ENCODE measurements at places on chromosomes 7 and 10.

GRCh38 chr7:132420527-132420926 is 155.7 kb downstream of the PLXNA4 start:
- no peak for DNase-seq

- DNase-seq = peak; percentile 77
Measured at GRCh38 chr10:48523212-48523819, 81.6 kb downstream of the ARHGAP22 start.

DNA sequence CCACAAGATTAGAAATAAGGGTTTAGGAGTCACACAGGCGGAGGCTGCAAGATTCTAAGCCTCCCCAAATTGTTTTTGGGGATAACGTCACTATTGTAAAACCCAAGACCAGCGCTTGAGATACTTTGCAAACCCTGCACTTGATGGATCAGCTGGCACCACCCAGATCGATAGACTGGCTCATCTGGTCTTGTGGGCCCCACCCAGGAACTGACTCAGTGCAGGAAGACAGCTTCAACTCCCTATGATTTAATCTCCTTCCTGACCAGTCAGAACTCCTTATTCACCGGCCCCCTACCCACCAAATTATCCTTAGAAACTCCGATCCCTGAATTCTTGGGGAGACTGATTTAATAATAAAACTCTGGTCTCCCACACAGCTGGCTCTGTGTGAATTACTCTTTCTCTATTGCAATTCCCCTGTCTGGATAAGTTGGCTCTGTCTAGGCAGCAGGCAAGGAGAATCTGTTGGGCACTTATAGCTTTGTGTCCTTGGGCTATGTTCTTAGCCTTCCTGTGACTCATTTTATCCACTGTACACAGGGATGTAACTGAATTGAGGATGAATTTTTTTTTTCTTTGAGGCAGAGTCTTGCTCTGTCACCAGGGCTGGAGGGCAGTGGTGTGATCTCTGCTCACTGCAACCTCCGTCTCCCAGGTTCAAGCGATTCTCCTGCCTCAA is 64.4 kb upstream of the CARD11 start:
- no peak for DNase-seq

- no peak for DNase-seq
Measured at GRCh38 chr10:7484456-7485243, 73.8 kb upstream of the SFMBT2 start.

DNA sequence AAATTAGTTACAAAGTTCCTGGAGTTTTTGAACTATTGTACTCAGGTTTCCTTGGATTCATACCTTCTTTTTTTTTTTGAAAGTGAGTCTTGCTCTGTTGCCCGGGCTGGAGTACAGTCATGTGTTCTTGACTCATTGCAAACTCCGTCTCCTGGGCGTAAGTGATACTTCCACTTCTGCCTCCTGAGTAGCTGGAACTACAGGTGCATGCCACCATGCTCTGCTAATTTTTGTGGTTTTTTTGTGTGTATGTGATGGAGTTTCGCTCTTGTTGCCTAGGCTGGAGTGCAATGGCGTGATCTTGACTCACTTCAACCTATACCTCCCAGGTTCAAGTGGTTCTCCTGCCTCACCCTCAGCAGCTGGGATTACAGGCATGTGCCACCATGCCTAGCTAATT is 22.3 kb downstream of the MCM10 start:
- no peak for DNase-seq

DNA sequence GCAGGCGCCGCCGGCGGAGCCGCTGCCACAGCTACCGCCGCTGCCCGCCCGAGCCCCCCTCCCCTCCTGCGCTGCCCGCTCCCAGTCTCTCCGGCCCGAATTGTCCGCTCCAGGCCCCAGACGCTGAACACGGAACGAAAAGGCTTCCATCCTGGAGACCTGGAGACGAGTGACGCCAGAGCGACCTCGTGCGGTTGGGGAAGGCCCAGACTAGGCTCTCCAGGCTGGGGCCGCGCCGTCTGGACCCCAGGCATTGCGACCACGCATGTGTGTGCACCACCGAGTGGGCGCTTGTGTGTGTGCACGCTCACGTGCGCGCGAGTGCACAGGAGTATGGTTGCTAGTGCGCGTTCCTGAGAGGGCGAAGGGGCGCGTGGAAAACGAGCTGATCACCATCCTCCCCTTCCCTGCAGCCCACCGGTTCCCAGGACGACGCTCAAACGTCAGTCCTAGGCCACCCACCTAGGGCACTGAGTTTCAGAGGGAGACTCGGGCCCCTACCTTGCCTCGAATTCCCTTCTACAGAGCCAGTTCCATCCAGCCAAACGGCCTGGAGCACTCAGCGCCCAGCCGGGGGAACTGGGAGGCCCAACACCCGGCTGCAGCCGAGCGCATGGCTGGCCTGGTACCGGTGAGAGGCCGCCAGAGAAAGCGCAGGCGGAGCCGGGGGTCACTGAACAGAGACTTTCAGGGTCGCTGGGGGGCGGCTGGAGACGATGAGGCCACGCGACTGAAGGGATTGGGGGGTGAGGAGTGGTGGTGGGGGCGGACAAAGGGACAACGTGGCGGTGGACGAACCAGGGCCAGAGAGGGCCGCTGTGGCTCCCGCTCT is 11.6 kb downstream of the LBX1 start:
- DNase-seq = peak; percentile 31

GRCh38 chr10:17474595-17475323 is 20.4 kb upstream of the ST8SIA6 start:
- DNase-seq = peak; percentile 13

- no peak for DNase-seq
Measured at GRCh38 chr10:75098902-75099673, 12.4 kb upstream of the SAMD8 start.

GRCh38 chr7:79050603-79051002 is 402.9 kb downstream of the MAGI2 start:
- DNase-seq = peak; percentile 21

GRCh38 chr7:43756368-43757072 is 2.0 kb upstream of the BLVRA start:
- peak; percentile 63 for DNase-seq

DNA sequence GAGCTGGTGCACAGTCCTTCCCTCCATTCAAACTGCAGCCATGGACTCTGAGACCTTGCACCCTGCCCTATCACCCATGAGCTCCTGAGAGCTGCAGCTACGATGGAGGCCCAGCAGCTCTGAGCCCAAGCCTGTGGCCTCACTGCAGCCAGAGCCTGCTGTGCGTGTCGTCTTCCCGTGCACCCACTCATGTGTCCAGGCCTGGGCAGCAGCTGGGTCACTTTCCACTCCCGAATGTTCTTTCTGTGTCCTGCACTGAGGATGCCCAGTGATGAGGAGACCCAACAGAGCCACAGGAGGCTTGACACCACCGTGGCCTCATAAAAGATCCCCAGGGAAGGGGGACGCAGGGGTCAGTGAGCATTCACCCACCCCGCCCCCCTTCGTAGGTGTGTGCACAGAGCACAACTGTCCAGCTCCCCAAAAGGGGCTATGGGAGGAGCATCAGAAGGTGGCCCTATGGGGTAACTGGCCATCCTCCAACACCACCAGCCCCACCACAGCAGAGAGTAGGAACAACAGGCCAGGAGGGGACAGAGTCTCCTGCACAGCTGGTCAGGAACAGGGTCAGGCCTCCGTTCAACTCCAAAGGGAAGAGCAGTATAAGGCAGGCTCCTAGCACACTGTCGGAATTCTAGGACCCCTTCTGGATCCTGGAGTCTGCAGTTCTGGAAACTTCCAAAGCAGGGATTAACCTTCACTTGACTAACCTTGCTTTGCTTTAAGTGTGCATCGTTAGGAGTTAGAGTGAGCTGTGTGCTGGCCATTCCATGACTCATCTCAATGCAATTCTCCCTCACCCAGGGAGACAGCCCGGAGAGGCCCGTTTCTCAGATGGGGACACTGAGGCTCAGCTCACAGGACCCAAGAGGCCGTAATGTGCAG is 52.6 kb downstream of the RASGEF1A start:
- DNase-seq = peak; percentile 14

- peak; percentile 64 for DNase-seq
Measured at GRCh38 chr10:88810196-88810961, 7.8 kb downstream of the LIPM start.

DNA sequence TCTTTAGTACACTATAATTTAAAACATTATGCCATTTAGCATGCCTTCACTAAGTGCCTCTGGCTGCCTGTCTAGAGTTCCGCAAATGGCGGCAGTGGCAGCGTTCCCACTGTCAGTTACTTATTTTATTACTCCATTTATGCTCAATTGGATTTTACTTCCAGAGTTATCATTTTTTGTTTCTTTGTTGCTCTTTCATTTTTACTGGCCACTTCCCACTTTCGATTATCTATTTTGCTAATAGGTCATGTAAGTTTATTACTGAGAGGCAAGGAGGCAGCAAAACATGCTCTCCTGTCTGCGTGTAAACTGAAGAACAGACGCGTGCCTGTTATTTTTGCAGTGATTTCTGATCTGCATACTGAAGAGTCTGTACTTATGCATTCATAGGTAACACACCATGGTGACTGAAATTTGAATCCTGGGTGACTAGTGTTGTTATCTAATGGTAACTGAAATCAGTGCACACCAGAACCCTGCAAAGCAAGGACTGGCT is 23.1 kb downstream of the KDM7A start:
- DNase-seq = no peak
